ENCODE measurements at places on chromosomes 6 and 20.

DNA sequence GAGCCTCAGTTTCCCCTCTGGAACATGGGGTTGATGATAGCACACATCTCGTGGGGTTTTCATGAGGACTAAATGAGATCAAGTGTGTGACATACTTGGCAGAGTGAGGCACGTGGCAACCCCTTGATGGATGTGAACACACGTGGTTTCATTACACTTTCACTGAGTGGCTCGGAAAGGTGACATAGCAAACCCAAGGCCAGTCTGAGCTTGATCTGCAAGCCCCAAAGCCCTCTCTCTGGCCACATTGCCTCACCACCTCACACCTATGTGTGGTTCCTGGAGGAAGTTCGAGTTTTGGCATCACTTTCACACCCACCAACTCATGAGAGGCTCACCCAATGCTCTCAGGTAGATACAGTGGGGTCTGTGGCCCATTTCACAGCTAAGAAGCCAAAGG, 60.0 kb downstream of the CPNE5 start:
- DNase-seq: no peak

GRCh38 chr20:16639027-16639941, 66.0 kb upstream of the KIF16B start:
- DNase-seq: no peak

DNA sequence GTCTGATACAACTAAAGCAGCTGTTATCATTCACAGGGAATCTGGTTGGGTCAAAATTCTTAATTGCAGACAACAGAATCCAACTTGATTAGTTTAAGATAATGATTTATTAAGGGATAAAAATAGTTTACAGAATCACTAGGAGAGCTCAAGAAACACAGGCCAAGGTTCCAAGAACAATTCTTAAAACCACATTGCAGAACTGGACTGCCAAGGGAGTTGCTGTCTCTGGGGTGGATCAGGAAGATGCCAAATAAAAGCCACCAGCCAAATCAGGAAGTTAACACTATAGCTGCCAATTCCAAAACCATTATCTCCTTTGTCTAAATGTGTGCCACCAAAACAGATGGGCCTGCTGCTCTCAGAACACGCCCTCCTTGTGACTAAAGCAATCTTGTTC, 53.7 kb downstream of the NUDT3 start:
- no peak for DNase-seq

DNA sequence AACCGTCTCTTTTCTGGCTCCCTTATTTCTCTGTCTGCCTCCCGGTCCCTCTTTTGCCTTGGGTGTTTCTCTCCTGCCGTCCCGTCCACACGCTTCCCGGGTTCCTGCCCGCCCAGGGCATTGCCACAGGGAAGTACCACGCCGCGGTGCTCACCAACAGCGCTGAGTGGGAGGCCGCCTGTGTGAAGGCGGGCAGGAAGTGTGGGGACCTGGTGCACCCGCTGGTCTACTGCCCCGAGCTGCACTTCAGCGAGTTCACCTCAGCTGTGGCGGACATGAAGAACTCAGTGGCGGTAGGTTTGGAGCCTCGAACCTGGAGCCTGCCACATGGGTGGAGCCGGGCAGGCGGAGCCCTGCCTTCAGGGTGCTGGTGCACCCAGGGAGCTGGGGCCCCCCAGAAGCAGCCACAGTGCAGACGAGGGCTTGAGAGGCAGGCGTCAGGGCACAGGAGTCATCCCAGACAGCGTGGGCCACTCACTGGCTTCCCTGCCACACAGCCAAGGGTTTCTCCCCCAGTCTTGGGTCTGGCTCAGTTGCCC, 21.3 kb downstream of the NPEPL1 start:
- no peak for DNase-seq

GRCh38 chr6:20279051-20279450, 66.8 kb upstream of the MBOAT1 start:
- no peak for DNase-seq

Measured in cardiac fibroblast (primary cell).